ENCODE measurements at places on chromosomes 4 and X. TPM values are rescaled to one million over a fixed set of nuclear protein-coding genes. Genes with fewer than 3 reads are reported as not detected.
A peak's percentile ranks its signal among the peaks of the same experiment; 100 is the strongest.

The PNMA3 gene
- not detected for total RNA-seq

GRCh38 chr4:122764071-122764820, 31.7 kb downstream of the BBS12 start:
- no peak for DNase-seq

The PRDX4 gene
- 217 TPM for total RNA-seq

The IL13RA1 gene
- 29.7 TPM for total RNA-seq

DNA sequence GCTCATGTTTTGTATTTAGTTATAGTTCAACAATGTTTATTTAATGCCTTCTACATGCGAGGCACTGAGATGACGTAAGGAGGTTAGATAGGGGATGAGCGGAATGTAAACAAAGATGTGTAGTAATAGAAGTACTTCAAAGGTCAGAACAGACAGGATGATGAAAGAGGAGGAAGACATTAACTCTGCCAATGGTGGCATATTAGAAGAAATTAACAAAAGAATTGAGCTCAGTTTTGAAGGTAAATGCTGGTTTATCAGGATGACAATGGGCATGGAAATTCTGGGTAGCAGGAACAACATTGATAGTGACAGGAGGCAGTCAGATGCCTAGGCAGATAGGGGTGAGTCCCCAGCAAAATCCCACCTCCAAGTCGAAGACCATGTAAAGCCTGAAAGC, 62.3 kb upstream of the PGRMC2 start:
- no peak for DNase-seq

DNA sequence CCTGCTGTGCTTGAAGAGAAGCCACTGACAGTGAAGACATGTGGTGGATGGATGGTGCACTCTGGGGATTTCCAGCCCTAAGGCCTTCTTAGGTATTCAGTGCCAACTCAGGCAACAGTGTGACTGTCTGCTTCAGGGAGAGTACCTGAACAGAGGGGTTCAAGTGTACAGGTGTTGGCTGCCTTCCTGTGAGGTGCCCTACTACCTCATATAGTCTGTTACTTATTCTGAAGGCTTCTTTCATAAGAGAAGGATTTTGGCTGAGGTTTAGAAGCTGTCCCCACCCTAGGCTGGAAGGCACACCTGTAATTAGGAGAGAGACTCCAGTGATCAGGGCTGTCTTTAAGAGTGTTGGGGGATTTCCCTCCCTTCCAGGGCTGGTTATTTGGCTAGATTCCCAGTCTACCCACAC, 1.8 kb downstream of the FTHL17 start:
- no peak for DNase-seq

The CTAG2 gene
- not detected for total RNA-seq

GRCh38 chr4:8201321-8201781, 2.3 kb downstream of the SH3TC1 start:
- DNase-seq, result no peak

DNA sequence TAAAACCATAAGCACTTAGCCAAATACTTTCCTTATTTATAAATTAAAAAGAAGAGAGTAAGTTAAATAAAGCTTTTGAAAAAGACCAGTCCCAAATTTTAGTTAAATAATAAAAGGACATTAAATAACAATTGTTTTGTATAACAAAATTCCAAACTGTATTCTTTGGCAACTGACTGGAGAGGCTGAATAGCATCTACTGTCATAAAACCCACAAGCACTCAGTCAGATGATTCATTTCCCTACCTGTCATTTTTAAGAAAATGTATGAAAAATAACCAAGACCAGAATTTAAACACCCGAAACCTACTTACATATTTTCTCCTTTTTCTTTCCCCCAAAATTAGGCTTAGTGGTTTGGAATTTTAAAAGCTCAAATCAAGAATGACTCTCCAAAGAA, 32.5 kb upstream of the SMIM10L2A start:
- no peak for DNase-seq

- no peak for DNase-seq
Measured at GRCh38 chr4:178240891-178241290, 798.7 kb upstream of the AGA start.

GRCh38 chr4:81786063-81786763, 314.5 kb upstream of the RASGEF1B start:
- peak; percentile 22 for DNase-seq

- DNase-seq, result no peak
Measured at GRCh38 chrX:117957128-117957527, 159.5 kb downstream of the KLHL13 start.

The NLGN4X gene
- not detected for total RNA-seq

The ADAM29 gene
- total RNA-seq, result not detected

The TLR3 gene
- 3.9 TPM for total RNA-seq

GRCh38 chr4:180203349-180203748, 2039.9 kb upstream of the TENM3 start:
- DNase-seq, result no peak

DNA sequence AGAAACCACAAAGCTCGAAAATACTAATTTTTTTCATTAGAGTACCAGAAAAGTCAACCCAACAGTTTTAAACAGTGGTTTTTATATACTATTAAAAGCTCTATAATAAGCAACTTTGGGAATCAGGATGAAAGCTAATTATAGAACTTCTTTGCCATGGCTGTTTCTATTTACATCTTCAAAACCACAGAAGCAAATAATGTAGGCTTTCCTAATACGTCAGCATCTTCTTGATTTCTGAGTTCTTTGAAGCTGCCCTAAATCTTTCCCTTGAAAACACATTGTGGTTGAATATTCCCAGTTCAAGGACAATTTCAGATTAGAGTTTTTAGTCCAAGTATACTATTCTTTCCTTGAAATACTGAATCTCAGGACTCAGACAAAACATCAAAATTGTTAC, 460.2 kb upstream of the FAT1 start:
- DNase-seq, result no peak

DNA sequence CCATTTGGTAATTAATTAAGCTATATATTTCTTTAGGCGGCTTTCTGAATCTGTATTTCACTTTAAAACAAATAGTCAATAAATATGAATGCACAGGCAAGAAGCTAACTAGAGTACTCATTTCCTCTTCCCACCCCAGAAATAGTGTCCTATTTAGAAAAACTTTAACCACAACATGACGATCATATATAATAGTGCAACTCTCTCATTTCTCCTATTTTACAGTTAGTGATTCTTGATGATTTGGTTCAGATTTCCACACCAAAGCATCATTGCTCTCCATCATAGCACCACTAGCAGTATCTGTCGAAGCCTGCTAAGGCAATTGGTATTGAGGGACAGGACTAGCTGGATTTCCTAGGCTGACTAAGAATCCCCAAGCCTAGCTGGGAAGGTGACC, 184.0 kb upstream of the GALNTL6 start:
- DNase-seq, result no peak

The SLC4A4 gene
- total RNA-seq, result 0.10 TPM

- DNase-seq, result no peak
Measured at GRCh38 chr4:76806346-76806745, 91.6 kb downstream of the SOWAHB start.

The NAA15 gene
- 33.4 TPM for total RNA-seq

The PPBP gene
- not detected for total RNA-seq

GRCh38 chrX:25442499-25442898, 426.7 kb upstream of the ARX start:
- DNase-seq, result peak; percentile 8

- DNase-seq, result no peak
Measured at GRCh38 chr4:128658214-128658631, 151.3 kb upstream of the JADE1 start.

DNA sequence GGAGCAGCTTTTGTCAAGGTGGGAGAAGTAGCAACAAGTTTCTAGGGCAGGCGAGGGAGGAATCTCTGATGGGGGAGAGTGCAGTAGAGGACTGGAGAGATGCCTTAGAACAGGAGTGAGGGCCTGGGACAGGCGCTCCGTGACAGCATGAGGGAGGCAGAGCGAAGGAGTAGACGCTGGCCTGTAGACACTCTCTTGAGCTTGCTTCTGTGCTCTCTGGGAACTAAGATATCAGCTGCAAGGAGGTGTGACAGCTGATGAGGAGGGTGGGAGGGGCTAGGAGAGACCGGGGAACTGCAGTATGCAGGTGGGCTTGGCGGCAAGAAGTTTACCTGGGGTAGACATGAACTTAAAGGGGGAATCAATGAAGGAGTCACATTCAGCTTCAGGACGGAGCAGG, 35.7 kb downstream of the MECP2 start:
- no peak for DNase-seq

DNA sequence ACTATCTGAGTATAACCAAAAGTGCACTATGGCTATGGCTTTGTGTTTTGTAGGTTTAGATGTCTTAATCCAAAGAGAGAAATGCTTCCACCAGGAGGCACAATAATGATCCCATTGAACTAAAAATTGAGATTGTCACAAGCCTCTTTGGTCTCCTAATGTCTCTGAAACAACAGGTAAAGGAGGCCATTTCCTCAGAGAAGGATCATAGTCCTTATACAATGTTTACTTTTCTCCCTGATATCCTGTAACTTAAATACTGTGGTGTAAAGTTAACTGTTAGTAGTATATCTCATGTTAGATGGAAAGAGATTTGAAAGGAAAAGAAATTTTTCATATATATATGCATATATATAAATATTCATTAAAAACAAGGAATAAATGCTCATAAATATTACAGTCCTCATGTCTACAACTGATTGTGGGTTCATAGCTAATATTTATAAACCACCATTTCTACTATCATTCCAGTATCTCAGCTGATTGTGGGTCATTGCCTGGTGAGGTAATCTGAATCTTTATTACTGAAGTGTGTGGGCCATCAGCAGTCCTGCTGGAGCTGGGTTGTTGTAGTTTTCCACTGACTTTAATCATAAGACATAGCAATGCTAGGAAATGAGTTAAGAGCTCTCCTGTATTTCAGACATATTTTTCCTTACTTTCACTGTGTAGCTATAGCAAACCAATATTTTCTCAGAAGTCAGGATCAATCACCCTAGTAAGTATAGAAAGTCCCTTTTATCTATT, 1230.4 kb downstream of the PCDH18 start:
- no peak for DNase-seq

DNA sequence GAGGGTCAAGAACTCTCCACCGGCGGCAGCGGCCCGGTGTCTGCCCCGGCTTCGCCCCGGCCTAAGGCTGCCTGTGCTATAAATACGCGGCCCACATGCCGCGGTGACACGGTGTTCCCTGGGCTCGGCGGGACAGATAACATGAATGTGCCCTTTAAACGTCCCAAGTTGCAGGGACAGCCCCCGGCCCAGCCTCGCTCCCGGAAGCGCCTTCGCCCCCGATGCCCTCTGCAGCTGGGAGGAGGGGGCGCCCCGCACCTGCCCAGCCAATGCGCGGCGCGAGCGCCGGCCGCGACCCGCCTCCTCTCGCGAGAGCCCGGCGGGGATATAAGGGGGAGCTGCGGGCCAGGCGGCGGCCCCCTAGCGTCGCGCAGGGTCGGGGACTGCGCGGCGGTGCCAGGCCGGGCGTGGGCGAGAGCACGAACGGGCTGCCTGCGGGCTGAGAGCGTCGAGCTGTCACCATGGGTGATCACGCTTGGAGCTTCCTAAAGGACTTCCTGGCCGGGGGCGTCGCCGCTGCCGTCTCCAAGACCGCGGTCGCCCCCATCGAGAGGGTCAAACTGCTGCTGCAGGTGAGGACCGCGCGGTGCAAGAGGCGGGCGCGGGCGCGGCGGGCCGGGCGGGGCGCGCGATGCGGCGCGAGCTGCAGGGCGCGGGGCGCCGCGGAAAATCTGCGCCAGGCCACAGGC, at the start of gene SLC25A4:
TSS of gene SLC25A4 (plus strand) at position 355 of the 689 bp plus-strand sequence. CDS start at position 462, 107 bp downstream.
- DNase-seq, result peak; percentile 89

The GLRA2 gene
- not detected for total RNA-seq

- DNase-seq, result no peak
Measured at GRCh38 chr4:23614284-23614892, 275.5 kb downstream of the PPARGC1A start.

DNA sequence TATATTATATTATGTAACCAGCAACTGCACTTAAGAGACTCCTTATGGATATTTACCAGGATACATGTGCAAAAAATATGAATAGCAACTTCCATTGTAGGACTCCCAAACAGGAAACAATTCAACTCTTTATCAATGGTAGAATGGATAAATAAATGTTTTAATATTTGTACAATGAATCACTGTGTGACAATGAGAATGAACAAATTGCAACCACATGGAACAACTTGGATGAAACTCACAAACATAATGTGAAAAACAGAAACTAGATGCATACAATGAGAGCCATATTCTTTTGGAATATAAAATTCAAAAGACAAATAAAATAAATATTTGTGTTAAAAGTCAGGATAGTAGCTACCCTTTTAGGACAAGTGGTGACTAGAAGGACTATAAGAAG, 1015.7 kb downstream of the TECRL start:
- no peak for DNase-seq

GRCh38 chrX:101080326-101081124, 1.8 kb downstream of the TMEM35A start:
- peak; percentile 72 for DNase-seq

The ASB12 gene
- not detected for total RNA-seq

- no peak for DNase-seq
Measured at GRCh38 chr4:137510557-137511265, 21.6 kb downstream of the PCDH18 start.

GRCh38 chr4:94390804-94391410, 48.3 kb upstream of the HPGDS start:
- DNase-seq, result peak; percentile 8

The TCEAL2 gene
- total RNA-seq, result not detected

DNA sequence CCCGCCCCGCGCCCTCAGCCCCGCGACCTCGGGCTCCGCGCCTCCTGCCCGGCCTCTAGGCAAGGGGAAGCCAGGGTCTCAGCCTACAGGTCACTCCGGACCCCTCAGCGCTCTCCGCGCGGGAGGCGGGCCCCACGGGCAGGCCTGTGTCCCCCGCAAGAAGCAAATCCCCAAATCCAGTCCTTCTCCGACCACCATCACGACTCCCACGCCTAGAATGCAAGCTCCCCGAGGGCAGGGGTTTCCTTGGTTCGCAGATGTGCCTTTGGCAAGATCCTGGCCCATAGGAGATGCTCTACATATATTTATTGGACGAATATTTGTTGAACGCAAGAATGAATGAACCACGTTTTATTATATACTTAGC, 260 bp upstream of the CCDC149 start:
- peak; percentile 22 for DNase-seq

DNA sequence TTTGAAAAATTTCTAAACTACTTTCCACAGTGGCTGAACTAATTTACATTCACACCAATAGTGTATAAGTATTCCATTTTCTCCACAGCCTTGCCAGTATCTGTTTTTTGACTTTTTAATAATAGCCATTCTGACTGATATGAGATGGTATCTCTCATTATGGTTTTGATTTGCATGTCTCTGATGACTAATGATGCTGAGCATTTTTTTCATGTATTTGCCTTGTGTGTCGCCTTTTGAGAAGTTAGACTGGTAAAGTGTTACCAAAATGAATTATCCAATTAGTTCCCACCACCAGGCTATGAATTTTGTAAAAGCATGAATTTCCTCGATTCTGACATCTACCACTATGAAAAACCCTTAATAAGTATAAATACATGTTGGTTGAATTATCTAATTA, 242.2 kb upstream of the GK2 start:
- no peak for DNase-seq

The DCK gene
- total RNA-seq, result 22.2 TPM

Measured in G401 (cell line).